ENCODE measurements at places on chromosomes 13 and 19.

DNA sequence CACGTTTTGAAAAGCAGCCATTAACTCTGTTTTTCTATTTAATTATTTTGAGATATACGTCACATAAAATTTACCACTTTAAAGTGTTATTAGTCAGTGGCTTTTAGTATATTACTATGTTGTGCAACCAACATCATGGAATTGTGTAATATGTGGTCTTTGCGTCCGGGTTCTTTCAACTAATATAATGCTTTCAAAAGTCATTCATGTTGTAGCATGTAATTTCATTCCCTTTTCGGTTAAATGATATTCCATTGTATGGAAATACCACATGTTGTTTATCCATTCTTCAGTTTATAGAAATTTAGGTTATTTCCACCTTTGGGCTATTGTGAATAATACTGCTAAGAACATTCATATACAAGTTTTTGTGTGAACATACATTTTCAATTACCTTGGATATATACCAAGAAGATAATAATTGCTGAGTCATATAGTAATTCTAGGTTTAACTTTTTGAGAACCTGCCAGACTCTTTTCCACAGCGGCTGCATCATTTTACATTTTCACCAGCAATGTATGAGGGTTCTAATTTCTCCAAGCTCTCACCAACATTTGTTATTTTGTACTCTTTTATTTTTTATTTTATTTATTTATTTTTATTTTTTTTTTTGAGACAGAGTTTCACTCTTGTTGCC is 28.1 kb upstream of the CLDN10 start:
- no peak for DNase-seq

GRCh38 chr13:78317030-78317429 is 286.3 kb downstream of the POU4F1 start:
- DNase-seq = no peak

DNA sequence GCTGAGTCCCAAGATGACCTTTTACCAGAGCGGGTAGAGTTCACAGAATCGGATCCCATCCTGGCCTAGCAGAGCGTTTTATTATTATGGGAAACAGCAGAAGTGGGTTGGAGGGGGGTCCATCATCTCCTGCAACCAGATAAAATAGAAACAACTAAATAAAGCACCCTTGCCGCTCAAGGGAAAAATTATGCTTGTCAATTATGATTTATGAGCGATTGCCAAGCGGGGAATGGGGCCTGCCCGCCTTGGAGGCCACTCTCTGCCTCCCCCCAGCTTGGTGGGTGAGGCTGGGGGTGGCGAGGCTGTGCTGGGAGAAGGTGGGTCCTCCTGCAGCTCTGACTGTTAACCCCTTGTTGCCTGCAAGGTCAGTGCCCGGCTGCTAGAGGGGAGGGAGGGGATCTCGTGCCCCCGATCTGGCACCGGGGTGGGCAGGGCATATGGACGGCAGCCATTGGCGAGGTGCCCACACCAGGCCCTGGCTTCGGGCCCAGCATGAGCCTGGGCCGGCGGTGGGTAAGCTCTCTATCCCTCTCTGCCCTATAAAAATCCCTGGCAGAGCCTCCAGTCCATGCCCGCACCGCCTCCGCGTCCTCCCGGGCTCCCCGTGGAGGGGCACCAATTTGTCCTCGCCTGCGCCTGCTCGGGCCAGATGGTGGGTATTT is 129.1 kb downstream of the URI1 start:
- DNase-seq = no peak

- peak; percentile 89 for DNase-seq
These were observed 1.3 kb downstream of the NECTIN2 start for GRCh38 chr19:44847144-44848035.

DNA sequence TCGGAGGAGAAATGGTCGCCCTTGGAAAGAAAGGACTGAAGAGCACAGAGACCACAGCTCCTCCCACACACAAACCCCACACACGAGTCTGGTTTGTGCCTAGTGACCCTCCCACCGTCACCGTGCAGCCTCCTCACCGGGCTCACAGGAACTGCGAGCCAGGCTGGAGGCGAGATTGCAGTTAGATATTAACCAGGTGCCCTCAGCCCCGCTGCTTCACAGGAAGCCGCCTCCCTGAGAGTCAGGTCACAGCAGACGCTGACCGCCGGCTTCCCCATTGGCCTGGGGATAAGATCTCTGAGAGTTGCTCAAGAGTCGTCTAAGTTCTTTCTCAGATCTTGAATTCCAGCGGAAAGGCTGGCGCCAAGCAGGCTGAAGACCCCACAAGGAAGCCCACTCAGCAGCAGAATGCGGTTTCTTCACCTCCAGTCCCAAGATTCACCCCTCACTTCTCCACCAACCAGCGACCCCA is 870 bp downstream of the ZNF44 start:
- DNase-seq = peak; percentile 46

DNA sequence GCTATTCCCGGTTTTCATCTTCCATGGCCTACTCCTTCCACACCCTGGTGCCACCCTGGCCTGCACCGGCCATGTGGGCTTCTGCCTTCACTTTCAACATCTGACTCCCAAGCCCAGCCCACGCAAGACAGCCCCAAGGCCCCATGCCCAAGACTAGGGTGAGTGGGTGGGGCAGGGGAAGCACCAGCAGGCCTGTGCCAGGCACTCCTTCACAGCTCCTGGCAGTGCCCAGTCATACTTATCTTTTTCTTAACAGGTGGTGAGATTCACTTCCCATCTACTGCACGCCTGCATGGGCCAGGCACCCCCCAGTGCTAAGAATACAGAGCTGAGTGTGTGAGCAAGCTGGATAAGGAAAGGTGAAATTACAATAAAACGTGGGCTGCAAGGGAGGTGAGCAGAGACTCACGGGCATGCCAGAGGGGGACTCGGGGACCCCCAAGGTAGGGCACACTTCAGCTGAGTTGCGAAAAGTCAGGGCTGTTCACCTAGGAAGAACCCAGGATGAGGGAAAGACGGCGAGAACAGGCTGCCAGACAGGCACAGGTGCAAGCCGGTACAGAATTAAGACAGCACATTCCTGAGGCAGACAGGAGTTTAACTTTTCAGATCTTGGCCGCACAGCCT is 55.7 kb downstream of the COL4A1 start:
- DNase-seq = no peak

GRCh38 chr13:47639738-47640447 is 361.2 kb downstream of the SUCLA2 start:
- DNase-seq = no peak

- DNase-seq = no peak
These were observed 32.4 kb downstream of the ZNF787 start for GRCh38 chr19:56088497-56089215.

DNA sequence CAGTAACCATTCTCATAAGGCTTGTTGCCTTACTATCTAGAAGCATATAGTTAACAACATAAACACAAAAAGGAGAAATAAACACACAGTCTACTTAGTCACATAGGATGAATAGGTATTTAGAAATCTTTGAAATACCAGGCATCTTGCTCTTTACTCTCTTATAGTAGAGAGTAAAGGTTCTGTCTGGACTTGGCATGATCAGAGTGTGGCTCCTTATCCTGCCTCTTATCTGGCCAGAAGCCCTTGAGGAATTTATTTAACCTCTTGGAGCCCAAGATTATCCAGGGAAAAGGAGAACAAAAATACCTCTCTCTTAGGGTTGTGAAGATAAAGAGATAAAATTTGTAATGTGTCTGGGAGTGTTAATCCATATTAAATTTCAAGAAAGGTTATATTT is 100.2 kb upstream of the MBNL2 start:
- no peak for DNase-seq

- no peak for DNase-seq
These were observed at the start of gene SPACA4 for GRCh38 chr19:48606463-48607358. Gene SPACA4, plus strand, starts transcription at chr19:48606742. Its CDS starts 237 bp downstream, at chr19:48606979.

DNA sequence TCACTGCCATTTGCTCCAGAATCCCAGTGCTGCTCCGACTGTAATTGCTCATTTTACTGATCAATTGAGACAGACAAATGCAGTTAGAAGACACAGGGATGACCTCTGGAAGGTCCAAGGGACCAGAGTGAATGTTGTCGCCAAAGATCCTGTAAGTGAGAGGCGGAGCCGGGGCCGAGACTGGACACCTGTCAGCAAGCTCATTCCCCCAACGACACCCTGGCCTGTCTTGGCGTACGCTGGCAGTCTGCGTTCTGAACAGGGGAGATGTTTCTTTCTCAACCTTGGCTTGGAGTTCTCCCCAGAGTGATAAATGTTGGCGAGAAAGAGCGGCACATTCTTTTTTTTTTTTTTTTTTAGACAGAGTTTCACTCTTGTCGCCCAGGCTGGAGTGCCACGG is 24.2 kb downstream of the GADD45B start:
- DNase-seq = no peak

- DNase-seq = no peak
These were observed 216.8 kb downstream of the TEX29 start for GRCh38 chr13:111537115-111537728.

GRCh38 chr19:49331616-49332055 is 3.6 kb upstream of the CD37 start:
- peak; percentile 17 for DNase-seq

GRCh38 chr19:19305696-19306095 is 14.6 kb downstream of the SUGP1 start:
- no peak for DNase-seq

GRCh38 chr19:50204811-50205675 is 1.6 kb downstream of the MYH14 start:
- peak; percentile 78 for DNase-seq

DNA sequence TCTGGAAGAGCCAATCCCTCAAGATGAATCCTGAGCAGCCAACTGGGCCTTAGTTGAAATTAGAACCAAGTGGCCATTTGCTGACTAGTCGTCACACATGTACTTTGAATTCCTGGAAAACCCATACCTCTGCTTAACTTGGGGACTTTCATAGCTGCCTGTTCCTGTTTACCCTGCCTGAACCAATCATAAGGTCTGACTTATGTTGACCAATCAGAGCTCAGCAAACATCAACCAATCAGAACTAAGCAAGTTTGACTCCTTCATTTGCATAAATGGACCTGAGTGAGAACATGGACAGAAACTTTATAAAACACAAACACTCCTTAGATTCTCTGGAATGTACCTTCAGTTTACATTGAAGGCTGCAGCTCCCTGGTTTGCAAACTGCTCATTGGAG is 50.8 kb downstream of the LATS2 start:
- no peak for DNase-seq

- DNase-seq = no peak
These were observed 484.2 kb downstream of the ZNF536 start for GRCh38 chr19:30856376-30856775.

DNA sequence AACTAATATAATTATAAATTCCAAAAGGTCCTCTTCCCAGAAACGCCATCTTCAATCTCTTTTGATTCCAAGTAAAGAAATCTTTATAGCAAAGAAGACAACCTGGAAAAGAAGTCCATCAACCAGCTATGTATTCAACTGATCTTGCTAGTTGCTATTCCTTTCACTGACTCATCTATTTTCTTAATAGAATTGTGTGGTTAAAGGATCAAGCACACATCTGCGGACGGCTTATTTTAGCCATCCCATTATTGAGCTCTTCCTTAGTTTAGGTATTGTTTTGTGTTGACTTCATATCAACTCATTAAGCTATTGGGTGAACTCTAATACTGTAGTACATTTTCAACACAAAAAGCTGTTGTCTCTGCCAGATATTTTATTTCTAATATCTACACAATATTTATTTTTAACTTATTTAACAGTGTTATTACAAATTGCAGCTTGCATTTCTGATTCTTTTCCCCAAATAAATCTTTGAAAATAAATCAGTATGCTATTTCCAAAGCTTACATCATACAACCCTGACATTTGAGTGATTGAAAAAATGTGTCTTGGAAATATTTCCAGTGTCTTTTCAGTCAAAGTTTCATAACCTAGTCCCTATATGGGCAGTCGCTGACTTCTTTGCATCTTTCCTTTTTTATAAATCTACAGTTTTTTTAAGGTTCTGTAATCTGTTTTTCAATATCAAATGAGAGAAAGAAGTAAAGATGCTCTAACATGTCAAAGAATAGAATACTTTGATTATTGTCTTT is 158.8 kb upstream of the SPRY2 start:
- no peak for DNase-seq

DNA sequence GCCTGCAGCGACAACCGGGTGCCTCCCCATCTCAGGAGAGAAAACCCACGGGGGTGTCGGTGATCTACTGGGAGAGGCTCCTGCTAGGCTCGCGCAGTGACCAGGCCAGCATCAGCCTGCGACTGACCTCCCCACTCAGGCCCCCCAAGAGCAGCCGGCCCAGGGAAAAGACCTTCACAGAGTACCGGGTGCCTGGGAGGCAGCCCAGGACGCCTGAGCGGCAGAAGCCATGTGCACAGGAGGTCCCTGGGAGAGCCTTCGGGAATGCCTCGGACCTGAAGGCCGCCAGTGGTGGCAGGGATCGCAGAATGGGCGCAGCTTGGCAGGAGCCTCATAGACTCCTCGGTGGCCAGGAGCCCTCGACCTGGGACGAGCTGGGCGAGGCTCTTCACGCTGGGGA is 3.9 kb downstream of the ZNF324B start:
- no peak for DNase-seq

DNA sequence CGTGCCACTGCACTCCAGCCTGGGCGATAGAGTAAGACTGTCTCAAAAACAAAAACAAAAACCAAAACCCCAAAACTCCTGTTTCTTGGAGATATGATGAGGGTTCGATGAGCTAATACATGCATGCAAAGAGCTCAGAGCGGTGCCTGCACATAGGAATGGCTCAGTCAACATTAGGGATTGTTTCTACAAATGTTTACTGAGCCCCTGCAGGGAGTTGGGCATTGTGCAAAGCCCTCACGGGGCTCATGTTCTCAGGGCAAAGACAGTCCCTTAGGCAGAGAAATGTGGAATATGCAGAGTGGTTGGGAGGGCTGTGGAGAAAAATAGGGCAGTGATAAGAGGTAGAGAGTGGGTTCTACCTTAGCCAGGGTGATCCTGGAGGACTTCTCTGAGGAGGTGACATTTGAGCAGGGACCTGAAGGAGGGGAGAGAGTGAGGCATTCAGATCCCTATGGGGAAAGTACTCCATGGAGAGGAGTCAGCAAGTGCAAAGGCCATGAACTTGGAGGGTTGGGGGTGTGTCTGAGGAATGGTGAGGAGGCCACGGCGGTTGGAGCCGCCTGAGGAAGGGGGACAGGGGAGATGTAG is 1.5 kb upstream of the EHD2 start:
- DNase-seq = no peak

- DNase-seq = no peak
These were observed 1.6 kb downstream of the LYL1 start for GRCh38 chr19:13100841-13101589.

DNA sequence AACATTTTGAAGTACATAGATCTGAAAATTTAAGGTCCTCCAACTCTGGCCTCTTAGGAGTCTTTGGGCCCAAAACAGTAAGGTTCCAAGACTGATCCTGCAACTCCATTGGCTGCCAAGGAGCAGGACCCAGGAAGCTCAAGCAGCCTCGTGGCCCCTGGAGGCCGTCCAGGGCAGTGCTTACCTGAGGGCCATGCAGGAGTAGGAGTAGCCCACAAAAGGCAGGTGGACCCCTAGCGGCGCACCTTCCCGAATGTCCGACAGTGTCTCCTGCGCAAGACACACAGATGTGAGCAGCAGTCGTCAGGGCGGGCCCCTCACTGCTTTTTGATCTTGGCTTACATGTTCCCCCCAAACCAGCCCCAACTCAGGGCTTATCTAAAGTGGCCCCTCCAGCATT is 5.7 kb upstream of the SIX5 start:
- DNase-seq = no peak
